ENCODE measurements at places on chromosomes 16 and 17.

DNA sequence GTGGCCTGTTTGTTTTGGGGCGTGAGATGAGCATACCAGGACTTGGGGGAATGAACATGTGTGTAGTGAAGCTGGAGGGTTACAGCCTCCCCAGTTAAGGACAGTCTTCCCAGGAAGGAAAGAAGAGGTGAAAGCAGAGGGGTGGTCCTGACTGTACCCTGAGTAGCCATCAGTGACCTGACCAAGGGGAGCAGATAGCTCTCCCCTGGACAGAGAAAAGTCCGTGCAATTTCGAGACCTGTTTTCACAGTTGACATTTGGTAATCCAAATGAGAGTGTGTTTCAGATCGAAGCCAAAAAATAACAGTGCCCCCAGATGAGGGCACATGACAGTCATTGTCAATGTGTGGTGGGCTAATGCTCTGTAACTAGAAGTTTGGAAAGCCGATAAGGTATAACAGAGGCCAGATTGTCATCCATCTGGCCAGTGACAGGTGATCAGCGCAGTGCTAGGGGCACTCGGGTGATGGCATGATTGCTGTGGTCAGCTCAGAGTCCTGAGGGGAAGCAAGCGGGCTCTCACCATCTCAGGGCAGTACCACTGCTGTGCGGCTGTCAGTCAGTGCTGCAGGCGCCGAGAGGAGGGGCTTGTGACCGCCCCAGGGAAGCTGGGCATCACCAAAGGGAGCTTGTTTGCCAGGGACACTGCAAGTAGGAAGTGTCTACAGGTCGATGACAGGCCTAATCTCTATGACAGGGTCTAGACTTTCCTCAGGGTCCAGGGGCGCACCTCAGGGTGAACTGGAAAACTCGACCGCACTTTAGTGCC, 1.1 kb upstream of the NME2 start:
- DNase-seq = no peak
- no peaks in the 10 kb centered on the region for H3K27me3 ChIP-seq
- H3K4me1 ChIP-seq = peaks cover 18% of the 10 kb centered on the region
- peaks cover 6% of the 10 kb centered on the region for H3K36me3 ChIP-seq
- no peak overlapping the region for H3K27ac ChIP-seq

- H3K27ac ChIP-seq = no peak overlapping the region
- H3K4me1 ChIP-seq = no peaks in the 10 kb centered on the region
- DNase-seq = no peak
- H3K36me3 ChIP-seq = peaks cover 30% of the 10 kb centered on the region
- no peaks in the 10 kb centered on the region for H3K27me3 ChIP-seq
- no peak overlapping the region for H3K4me3 ChIP-seq
Measured at GRCh38 chr17:73069841-73070240, 22.6 kb downstream of the SLC39A11 start.

GRCh38 chr17:7023576-7024401, 939 bp downstream of the BCL6B start:
- H3K4me1 ChIP-seq = peaks cover 31% of the 10 kb centered on the region
- DNase-seq = peak; percentile 96
- no peak overlapping the region for H3K27ac ChIP-seq

DNA sequence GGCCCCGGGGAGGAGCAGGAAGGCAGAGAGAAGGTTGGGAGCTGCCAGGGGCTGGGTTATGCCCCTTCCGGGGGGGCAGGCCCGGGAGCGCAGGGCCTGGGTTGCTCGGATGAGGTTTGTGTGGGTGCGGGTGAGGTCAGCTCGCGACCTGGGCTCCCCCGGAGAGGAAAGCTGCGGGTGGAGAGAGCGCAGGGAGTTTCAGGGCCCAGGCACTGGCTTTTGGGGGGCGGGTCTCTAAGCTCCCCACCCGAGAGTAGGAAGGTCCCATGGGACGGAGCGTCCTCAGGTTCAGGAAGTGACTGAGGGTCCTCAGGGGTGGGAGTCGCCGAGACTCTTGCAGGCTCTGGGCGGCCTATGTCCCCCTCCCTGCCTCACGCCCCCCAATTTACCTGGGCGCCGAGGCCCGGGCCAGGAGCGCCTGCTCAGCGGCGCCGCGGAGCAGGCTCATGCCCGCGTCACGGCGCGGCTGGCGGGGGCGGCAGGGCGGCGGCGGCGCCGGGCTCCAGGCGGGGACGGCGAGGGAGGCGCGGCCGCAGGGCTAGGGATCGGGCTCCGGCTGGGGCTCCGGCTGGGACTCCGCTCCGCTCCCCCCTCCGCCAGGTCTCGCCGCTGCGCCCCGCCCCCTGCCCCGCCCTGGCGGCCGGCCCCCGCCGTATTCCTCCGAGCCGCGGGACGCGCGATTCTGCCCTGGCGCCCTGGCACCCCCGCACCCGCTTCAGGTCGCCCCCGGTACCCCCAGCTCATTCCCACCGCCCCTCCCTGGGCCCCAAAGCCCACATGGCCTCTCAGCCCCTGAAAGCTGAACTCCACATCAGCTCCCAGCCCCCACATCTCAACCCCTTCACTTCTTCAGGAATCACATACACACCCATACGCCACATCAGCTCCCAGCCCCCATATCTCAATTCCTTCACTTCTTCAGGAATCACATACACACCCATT, at the start of gene DOK4:
Gene DOK4, minus strand, starts transcription at position 578 of the 942 bp plus-strand sequence. CDS start 6,986 bp downstream, outside the sequence.
- peaks cover 10% of the 10 kb centered on the region for H3K4me1 ChIP-seq
- H3K27me3 ChIP-seq = no peaks in the 10 kb centered on the region
- H3K4me3 ChIP-seq = peak within 1 kb of the TSS; percentile 82
- no peak within 1 kb of the TSS for H3K27ac ChIP-seq

DNA sequence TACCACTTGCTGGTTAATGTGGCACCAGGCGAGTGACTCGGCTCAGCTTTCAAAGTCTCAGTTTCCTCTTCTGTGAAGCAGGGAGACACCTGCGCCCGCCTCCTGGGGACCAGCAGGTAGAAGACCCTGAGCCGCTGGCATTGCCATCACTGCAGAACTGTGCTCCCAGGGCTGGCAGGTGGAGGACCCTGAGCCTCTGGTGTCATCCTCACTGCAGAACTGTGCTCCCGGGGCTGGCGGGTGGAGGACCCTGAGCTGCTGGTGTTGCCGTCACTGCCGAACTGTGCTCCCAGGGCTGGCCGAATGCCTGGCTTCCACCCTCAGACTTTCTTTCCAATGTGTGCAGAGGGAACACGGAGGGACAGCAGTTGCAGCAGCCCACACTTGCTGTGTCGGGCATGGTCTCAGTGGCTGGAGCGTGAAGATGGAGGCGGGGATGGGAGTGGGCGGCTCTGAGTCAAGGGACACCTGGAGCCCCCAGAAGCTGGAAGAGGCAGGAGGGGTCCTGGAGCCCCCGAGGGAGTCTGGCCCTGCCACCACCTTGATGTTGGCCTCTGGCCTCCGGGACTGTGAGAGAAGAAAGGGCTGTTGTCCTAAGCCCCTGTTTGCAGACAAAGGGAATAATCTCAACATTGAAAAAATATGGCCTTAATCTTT, 75.8 kb upstream of the METTL9 start:
- H3K4me3 ChIP-seq = no peak overlapping the region
- no peak for DNase-seq
- no peaks in the 10 kb centered on the region for H3K36me3 ChIP-seq
